ENCODE measurements at places on chromosomes 1 and 21. TPM values are rescaled to one million over a fixed set of nuclear protein-coding genes. Genes with fewer than 3 reads are reported as not detected.

ETV3L gene
- not detected for total RNA-seq

NSUN4 gene
- total RNA-seq: 14.2 TPM

PTAFR gene
- 0.15 TPM for total RNA-seq

MEX3A gene
- 2.0 TPM for total RNA-seq

AGT gene
- total RNA-seq: 2.0 TPM

MAN1C1 gene
- 4.7 TPM for total RNA-seq

NBPF4 gene
- total RNA-seq: not detected

KRTAP7-1 gene
- not detected for total RNA-seq

CCDC17 gene
- 0.99 TPM for total RNA-seq

DMBX1 gene
- total RNA-seq: not detected

C21orf58 gene
- 8.9 TPM for total RNA-seq

TENT5C gene
- total RNA-seq: 2.6 TPM

LHX8 gene
- under 0.01 TPM for total RNA-seq

NECTIN4 gene
- total RNA-seq: under 0.01 TPM

C1orf56 gene
- total RNA-seq: 1.7 TPM

OR10Z1 gene
- not detected for total RNA-seq

HSD3B1 gene
- total RNA-seq: not detected

GBP4 gene
- 0.15 TPM for total RNA-seq

MACO1 gene
- 14.4 TPM for total RNA-seq

CD52 gene
- total RNA-seq: not detected

MAP3K21 gene
- 0.73 TPM for total RNA-seq

AMY2A gene
- total RNA-seq: not detected

MARK1 gene
- 0.17 TPM for total RNA-seq

RNF186 gene
- not detected for total RNA-seq

PEAR1 gene
- 5.6 TPM for total RNA-seq

HTR1D gene
- total RNA-seq: not detected

KIF2C gene
- total RNA-seq: 2.2 TPM

CTSS gene
- total RNA-seq: 2.3 TPM

OLFML3 gene
- 139 TPM for total RNA-seq

ADAMTS5 gene
- 9.3 TPM for total RNA-seq

CYP4B1 gene
- total RNA-seq: not detected
